ENCODE measurements at places on chromosomes 3 and 15.

DNA sequence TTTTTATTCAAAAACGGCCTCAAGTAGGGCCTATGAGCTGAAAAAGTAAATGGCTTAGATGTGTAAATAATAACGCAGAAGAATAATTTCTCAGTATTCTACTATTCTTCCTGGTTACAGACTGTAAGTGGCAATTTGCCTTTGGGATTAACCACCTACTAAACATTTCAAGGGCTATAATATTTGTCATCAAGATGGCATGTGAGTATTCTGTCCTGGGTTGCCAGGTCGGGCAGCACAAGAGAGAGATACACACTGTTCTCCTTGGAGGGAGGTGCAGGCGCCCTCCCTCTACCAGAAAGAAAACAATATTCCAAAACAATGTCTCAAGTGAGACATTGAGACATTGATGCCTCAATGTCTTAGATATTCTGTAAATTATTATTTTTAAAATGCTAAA lies 278.4 kb downstream of the OCA2 start:
- DNase-seq: no peak

- DNase-seq: no peak
Measured at GRCh38 chr3:79418855-79419621, 348.8 kb downstream of the ROBO1 start.

DNA sequence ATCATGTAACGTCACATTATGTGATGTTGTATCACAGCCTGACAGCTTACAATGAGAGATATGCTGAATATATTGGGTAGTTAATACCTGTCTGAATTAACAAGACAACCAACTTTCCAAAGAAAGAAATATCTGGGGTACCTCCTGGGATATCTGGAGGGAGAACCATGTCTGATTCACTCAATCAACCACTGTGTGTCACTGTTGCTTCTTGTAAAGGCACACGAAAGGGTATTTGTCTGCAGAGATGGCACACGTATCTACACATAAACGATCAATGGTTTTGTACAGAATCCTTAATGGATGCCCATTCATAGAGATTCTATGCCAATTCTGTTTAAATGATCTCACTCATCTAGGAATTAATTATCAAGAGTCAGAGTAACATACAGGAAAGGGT lies 252.1 kb upstream of the TMCO5A start:
- DNase-seq: no peak

DNA sequence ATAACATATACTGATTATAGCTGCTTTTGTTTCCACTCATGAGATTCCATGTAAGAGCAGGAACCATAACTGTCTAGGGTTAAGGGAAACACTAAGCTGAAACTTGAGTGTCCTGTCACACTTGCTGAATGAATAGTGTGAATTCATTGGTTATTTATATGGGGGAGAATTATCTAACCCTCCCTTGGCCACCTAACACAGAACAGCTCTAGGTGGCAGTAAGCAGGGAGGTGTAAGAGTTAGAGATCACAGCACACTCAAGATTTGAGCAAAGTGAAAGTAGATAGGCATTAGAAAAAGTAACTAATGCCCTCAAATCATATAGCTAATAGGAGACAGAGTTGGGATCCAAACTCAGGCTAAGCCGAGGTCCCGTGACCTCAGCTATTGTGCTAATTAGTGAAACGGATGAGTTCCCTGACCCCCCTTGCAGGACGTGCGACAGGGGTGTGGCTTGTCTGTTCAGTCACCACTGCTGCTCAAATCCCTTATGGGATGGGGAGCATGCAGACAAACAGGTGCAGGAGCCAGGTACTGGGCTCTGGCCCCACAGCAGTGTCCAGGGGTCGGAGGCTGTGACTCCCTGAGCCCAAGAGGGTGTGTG lies 27.7 kb upstream of the ANO10 start:
- no peak for DNase-seq

DNA sequence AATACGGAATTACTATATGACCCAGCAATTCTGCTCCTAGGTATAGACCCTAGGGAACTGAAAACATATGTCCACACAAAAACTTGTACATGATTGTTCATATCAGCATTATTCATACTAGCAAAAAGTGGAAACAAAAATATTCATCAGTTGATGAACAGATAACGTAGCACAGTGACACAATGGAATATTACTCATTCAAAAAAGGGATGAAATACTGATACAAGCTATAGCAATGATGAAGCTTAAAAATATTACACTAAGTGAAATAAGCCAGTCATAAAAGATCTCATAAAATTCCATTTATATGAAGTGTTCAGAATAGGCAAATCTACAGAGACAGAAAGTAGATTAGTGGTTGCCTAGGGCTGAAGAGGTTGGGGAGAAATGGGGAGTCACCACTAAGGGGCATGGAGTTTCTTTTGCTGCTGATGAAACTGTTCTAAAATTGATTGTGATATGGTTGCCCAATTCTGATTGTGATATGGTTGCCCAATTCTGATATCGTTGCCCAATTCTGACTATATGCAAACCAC lies 10.5 kb downstream of the C15orf61 start:
- DNase-seq: no peak

DNA sequence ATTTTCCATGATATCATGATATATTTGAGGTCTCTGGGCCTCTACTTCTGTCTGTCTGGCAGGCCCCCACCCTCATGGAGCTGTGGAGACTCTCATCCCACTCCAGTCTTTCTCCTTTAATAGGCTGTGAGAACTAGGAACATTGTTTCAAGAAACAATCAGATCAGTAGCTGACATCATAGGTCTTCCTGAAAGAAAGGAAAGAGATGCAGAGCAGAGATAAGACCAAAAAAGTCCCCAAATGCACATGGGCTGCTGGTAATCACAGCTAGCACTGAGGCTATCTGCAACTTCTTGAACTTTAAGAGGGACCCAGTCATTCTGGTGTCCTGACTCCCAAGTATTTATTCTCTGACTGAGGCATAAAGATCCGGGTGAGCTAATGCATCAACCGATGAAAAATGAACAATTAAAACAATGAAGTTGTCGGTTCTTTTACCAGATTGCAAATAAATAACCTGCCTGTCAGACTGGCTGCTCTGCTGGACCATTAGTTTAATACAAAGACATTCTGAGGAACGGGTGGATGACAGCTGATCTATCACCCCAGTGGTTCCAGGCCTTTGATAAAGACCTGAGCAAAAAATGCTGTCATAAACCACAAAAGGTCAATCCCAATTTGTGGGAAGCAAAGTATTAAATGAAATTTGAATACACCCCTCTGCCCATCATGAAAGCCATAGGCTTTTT lies 780.8 kb upstream of the GOLIM4 start:
- no peak for DNase-seq

DNA sequence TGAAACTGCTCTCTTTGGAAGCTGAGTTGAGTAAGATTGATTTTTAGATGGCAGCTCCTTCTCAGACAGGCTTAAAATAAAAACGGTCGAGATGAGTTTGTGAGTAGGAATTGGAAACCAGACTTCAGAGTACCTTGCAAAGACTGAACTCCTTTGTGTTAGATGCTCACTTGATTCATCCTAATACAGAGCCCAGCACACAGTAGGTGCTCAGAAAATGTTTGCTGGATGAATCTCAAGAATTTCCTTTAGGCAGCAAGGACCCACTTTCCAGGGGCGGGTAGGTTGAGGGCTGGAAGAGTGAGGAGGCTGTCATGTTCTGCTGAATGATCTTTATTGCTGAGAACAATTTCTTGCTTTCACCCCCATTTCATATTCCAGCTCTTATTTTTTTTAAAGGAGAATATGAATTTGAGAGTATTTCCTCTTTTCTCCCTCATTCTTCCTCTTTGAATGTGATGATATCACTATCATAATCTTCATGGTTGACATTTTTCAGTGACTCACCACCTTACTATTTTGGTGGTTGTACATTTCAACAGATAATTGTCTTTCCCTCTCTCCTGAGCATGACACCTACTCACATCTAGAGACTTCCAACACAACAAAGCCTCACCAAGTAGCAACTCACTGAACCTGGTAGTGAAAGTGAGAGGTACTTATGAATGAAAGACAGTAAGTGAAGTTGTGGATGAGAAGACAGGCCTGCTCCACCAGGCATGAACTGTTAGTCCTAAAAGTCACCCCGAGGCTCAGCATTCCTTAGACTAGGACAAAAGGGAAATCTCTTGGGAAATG lies 113.3 kb downstream of the PDCD6IP start:
- DNase-seq: no peak

DNA sequence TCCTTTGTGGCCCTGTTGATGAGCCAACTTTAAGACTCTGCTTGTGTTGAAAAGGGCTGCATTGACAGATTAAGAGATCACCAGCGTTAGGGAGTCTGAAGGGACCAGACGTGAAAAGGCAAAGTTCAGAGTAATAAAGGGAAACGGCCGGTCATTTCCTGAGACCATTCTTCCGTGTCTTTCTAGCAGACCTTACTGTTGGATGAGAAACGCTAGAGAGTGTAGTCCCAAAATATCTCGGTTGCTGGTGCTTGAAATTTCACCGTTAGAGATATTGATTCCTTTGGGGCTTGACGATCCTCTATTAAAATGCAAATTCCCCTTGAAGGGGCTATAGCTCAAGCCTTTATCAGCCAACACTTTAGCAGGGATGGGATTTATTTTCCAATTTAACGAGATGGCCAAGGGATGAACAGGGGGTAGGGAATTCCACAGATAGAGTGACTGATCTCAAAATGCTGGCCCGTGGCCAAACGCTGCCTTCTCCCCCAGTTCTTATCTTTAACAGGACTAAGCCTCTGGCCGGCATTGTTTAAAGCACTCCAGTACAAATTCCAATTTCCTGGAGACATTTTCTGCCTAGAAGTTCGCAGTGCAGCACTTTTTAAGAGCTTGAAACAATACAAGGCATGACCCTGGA lies 250.4 kb downstream of the TJP1 start:
- DNase-seq: peak; percentile 29

DNA sequence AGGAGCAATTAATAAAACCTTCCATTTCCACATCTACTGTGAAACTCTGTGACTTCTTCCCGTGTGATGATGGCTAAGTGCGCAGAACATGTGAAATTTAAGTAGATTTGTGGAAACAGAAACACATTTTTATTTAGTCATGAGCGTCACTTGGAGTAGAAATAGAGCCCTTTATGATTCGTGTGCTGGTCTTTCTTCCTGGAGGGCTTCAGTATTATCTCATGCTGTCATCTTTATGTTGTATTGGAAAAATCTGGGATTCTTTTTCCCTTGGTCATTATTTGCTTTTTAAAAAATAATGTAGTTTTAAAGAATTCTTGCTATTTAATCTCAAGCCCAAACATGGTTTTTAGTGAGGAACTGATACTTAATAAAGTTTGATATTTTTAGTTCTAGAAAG lies 284.0 kb upstream of the CTDSPL start:
- DNase-seq: no peak

DNA sequence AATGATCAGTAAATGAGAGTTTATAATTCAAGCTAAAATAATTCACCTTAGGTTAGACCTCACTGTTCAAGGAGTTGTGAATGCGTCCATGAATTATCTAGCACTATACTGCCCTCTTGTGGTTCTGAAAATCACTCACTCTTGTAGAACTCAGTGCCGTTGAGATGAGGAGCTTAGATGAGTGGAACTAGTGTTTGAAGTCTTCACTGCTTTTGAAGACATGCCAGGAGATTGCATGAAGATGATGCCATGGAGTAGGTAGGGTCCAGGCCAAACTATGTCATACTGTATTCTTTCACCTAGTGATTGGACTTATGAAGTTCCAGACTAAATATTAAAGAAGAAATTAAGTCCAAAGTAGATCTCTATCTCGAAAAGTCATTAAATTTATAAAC lies 28.8 kb downstream of the LYSMD4 start:
- no peak for DNase-seq

DNA sequence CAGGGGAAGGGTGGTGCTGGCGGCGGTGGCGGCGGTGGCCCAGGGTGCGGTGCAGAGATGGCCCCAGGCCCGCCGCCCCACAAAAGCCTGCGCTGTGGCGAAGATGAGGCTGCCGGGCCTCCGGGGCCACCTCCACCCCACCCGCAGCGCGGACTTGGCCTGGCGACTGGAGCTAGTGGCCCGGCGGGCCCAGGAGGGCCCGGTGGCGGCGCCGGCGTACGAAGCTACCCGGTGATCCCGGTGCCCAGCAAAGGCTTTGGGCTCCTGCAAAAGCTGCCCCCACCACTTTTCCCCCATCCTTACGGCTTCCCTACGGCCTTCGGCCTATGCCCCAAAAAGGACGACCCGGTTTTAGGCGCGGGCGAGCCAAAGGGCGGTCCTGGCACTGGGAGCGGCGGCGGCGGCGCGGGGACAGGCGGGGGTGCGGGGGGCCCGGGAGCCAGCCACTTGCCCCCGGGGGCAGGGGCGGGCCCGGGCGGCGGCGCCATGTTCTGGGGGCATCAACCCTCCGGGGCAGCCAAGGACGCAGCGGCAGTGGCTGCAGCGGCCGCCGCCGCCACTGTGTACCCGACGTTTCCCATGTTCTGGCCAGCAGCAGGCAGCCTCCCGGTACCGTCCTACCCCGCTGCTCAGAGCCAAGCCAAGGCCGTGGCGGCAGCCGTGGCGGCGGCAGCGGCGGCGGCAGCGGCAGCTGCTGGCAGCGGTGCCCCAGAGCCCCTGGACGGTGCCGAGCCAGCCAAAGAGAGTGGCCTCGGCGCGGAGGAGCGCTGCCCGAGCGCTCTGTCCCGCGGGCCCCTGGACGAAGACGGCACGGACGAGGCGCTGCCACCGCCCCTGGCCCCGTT lies 1.6 kb downstream of the SKOR1 start:
- no peak for DNase-seq

- DNase-seq: no peak
Measured at GRCh38 chr3:24264011-24264410, 230.6 kb downstream of the THRB start.

GRCh38 chr3:197309528-197310361 lies 11.3 kb upstream of the DLG1 start:
- DNase-seq: no peak

- no peak for DNase-seq
Measured at GRCh38 chr3:161913786-161914389, 417.3 kb downstream of the OTOL1 start.

GRCh38 chr15:83283138-83283812 lies 1.2 kb downstream of the BNC1 start:
- DNase-seq: no peak

GRCh38 chr3:138202945-138203701 lies 16.0 kb downstream of the ARMC8 start:
- no peak for DNase-seq

- DNase-seq: no peak
Measured at GRCh38 chr3:151837057-151837456, 23.1 kb downstream of the AADAC start.

GRCh38 chr3:163261618-163262017 lies 1765.0 kb downstream of the OTOL1 start:
- DNase-seq: no peak

DNA sequence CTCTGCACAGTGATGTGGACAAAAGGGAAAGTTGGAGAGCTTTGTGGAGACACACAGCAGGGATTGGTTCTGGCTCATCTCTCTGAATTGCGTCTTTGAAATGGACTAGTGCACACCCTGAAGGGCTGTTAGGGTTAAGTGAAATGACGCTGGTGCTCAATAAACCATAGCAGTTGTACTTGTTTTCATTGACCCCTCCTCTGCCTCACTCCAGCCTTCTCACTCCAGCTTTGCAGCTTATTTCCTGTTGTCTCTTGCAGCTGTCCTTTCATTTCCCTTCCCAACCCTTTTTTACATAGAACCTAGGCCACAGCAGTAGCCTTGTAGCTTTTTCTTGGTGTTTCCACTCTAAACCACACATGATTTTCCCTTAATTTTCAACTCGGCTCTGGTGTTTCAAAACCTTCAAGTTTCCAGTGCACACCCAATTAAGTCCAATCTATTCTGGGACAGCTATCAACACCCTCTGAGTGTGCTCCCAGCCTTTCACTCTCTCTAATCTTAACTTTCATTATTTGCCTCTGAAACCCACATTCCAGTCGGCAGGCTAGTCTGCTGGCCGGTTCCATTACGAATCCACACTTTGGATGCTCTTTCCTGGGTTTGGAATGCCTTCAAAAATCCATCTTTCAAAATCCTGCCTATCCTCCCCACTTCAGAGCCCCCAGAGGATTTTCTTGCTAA lies 6.4 kb downstream of the C3orf52 start:
- no peak for DNase-seq

Measured in C1 segment of cervical spinal cord (tissue), 14 donors.